ENCODE measurements at places on chromosomes 7 and 10.

GRCh38 chr10:48451969-48452878 lies 145.7 kb downstream of the MAPK8 start:
- DNase-seq = no peak

DNA sequence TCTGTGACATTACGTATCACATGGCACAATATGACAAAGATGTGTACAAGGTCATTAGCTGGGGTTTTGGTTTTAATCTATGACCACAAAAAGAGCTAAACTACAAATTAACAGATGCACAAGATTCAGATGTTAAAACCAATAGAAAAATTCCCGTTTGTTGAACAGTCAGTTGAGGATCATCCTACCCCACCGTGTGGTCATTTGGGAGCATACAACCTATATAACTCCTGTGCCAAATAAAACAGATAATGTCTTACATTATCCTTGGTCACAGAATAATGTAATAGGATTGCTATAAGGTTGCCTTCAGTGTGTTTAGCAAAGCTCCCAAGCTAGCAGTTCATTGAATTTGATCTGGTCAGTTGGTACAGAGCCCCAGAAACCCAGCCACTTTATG lies 28.2 kb downstream of the ASNS start:
- no peak for DNase-seq

GRCh38 chr10:119383174-119383856 lies 159.2 kb downstream of the RGS10 start:
- no peak for DNase-seq

DNA sequence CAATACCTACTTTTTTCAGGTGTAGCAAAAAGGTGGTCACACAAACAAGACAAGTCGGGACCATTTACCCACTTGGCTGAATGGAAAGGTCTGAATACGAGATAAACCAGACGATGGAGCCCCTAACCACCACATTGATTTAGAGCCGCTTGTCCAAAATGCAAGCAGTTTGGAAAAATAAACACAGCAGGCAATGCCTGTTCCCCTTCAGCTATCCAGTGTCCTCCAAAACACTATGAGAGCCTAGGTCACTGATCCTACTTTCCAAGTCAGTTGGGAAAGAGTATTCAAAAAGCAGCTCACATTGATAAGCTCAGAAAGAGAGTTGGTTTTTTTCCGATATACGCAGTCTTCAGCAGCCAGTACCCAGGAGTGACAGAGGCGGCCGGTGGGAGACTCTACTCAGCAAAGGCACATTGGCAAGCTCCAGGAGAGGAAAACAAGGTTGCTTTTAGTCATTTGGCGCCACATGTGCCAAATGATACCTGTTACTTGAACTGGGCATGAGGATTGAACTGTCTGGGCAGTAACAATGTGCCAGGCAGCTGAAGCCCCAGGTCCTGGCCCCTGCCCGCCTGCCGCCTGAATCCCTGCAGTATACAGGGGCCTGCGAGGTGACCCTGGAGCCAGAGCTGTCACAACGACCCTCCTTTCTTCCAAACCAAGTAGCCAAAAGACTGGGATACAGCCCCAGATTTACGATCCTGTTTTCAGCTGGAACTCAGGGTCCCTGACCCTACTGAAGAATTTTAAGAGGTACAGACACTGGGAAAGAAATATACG lies 109.8 kb downstream of the PIP4K2A start:
- no peak for DNase-seq

DNA sequence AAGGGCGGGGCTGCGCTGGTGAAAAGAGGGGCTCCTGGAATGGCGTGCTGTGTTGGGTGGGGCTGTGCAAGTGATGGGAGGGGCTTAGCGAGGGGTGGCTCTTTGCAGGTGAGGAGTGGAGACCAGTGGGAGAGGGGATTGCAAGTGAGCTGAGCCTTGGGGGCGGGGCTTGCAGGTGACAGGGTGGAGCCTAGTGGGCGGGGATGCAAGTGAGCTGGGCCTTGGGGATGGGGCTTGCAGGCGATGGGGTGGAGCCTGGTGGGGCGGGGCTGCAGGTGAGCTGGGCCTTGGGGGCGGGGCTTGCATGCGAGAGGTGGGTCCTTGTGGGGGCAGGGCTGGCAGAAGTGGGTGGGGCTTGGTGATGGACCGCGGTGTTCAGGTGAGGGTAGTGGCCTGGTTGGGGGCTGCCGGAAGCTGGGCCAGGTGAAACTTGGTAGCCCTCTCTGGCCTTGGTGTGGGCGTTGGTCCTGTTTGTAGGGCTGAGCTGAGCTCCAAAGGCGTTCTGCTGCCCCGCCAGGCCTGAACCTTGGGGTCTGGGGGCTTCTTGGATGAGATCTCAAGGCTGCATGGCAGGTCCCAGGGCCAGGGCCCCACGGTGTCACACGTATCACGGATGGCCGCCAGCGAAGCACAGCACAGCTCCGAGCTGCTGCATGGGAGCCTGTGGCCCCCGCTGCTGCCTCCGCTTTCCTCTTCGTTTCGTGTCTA lies 743 bp upstream of the PITRM1 start:
- no peak for DNase-seq

GRCh38 chr7:65972976-65973375 lies 9.0 kb downstream of the GUSB start:
- DNase-seq = no peak

GRCh38 chr7:106806556-106806955 lies 58.5 kb upstream of the PIK3CG start:
- DNase-seq = no peak

- no peak for DNase-seq
Measured at GRCh38 chr7:97468493-97468892, 263.4 kb upstream of the TAC1 start.

- DNase-seq = no peak
Measured at GRCh38 chr10:59181668-59182067, 5.2 kb downstream of the PHYHIPL start.

- no peak for DNase-seq
Measured at GRCh38 chr10:586151-586550, 103.3 kb downstream of the DIP2C start.

GRCh38 chr10:51266496-51266895 lies 192.2 kb downstream of the PRKG1 start:
- no peak for DNase-seq

- no peak for DNase-seq
Measured at GRCh38 chr10:123451618-123452245, 214.4 kb upstream of the GPR26 start.

DNA sequence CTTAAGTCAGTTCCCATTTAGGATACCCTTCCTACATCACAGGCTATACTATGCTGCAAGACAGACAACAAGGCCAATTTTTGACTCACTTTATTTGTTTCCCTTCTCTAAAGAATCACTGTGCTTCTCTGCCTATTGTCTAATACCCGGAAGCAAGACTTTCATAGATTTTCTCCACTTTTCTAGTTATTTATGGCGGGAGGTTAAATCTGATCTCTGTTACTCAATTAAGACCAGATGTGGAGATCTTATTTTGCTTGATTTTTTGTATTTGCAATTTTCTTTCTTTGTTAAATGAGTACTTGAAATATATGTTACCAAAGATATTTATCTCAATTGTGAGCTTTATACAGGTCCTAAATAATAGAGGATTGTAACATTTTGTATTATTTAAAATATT lies 511.5 kb downstream of the ATRNL1 start:
- no peak for DNase-seq

- DNase-seq = no peak
Measured at GRCh38 chr10:117268258-117268657, 27.3 kb downstream of the SLC18A2 start.

GRCh38 chr10:76869931-76870330 lies 767.7 kb downstream of the KCNMA1 start:
- no peak for DNase-seq

DNA sequence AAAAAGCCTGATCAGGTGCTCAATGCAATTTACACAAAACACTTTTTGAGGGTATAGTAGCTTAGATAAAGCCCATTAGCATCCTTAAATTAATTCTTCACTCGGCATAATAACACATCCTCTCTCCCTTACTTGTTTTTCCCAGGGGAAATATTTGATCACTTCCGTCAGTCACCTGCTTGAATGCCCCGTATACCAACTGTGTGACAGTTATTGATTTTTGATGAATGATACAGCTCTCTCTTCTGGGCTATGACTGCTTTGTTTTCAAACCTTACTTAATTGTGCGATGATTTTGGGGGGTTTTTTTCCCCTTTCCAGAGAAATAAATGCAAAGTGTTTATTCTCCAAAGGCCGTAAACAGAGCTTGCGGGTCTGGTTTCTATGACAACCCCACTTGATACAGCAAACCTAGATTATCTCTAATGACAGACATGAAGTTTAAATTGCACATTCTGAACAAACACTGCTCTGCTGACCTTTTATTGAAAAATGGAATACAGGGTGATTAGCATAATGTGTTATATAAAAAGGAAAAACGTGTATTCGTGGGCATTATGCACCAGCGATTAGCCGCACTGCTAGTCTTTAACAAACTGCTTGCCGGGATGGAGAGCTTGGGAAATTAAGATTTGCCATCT lies 78.4 kb upstream of the NANOS1 start:
- DNase-seq = no peak

GRCh38 chr10:33459602-33460001 lies 125.1 kb upstream of the NRP1 start:
- DNase-seq = no peak

DNA sequence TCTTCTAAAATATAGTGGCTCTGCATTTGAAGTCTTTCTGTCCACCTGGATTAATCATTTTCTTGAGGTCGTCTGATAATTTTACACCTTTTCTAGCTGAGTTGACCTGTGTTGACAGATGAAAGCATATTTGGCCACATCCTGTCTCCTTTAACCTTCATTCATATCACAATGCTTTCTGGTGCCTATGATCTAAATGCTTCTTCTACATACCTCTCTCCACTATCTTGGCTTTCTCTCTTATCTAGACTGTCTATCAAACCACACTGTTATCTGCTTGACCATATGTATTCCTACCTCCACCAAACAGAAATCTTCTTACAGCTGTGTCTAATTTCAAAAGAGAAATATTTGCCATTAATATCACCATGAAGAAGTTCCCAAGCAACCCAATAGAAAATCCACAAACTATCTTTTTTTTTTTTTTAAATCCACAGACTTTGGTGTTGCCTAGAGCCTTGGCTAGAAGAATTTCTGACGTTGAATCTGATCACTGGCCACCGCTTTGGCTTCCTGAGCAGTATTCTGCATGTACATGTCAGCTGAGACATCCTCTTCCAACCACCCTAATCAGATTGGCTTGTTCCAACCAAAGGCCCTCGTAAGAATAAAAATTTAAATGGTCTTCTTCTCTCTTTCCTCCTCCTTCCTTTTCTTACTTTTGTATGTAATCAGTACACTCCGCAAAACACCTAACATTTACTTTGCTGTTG lies 66.3 kb upstream of the SP4 start:
- DNase-seq = no peak

GRCh38 chr7:94701555-94701973 lies 45.6 kb upstream of the SGCE start:
- DNase-seq = no peak

GRCh38 chr10:72263613-72264241 lies 10.0 kb upstream of the DDIT4 start:
- DNase-seq = no peak

GRCh38 chr7:32250471-32251260 lies 180.5 kb upstream of the PDE1C start:
- DNase-seq = no peak

DNA sequence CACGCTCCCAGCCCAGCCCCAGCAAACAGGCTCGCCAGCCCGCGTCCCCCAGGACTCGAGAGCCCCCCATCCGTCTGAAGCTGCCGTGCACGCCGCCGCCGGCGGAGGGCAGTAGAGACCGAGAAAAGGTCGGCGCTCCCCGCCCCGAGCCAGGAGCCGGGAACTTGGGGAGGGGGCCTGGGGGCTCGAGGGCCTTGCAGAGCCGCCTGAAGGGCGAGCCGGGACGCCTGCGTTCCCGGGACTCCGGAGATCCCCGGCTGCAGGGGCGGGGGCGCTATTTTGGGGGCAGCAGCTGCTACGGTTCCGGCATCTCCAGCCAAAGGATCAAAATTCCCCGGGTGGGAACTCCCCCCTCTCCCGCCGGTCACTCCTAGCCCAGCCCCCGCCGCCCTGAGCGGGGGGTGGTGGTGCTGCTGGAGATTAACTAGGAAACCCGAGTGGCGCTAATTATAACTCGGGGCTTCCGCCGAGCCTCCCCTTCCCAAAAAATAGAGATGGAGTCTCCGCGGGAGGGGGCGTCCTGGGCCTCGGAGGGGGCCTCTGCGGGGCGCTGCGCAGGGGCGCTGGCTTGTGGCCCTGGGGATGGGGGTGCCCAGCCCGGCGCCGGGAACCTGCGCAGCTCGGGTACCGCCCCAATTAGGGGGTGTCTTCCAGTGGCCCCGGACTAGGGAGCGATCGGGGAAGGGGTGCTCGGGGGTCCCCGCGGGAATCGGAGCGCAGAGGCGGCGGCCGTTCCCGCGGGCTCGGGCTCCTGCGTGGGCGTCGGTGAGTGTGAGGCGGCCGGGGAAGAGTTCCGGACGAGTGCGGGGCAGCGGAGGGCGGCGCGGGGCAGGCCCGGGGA lies 608 bp downstream of the ACHE start:
- no peak for DNase-seq

DNA sequence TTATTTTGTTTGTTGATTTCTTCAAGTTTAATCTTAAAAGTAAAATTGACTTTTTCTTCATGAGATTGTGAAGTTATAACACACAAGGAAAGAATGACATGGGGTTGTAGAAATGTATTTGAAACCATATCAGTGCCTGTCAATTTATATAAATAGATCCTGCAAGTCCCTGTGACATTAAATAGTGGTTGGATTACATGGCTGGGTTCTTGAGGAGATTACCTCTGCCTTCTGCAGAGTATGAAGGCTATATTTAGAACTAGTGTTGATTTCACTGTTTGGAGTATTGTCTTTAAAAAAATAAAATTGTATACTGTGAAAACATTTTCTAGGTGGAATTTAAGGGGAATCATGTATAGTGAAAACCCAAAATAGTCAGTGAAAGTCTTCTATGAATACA lies 385.8 kb upstream of the SMIM30 start:
- DNase-seq = no peak

GRCh38 chr10:35986756-35987502 lies 344.8 kb upstream of the FZD8 start:
- no peak for DNase-seq

Measured in activated T-helper 1 cell treated with anti-CD3 and anti-CD28 coated beads, Interleukin-2, amount 50 U/mL, for 16 hours (primary cell).